Liver (tissue), 10 donors: ENCODE measurements at places on chromosomes 4 and X. TPM values are rescaled to one million over a fixed set of nuclear protein-coding genes. Genes with fewer than 3 reads are reported as not detected.

GRCh38 chr4:56699537-56700105, 18.5 kb upstream of the HOPX start:
- no peaks in the 10 kb centered on the region for H3K27me3 ChIP-seq
- no peak for DNase-seq
- no peak overlapping the region for H3K27ac ChIP-seq
- H3K36me3 ChIP-seq, result no peaks in the 10 kb centered on the region
- H3K4me3 ChIP-seq, result no peak overlapping the region

DNA sequence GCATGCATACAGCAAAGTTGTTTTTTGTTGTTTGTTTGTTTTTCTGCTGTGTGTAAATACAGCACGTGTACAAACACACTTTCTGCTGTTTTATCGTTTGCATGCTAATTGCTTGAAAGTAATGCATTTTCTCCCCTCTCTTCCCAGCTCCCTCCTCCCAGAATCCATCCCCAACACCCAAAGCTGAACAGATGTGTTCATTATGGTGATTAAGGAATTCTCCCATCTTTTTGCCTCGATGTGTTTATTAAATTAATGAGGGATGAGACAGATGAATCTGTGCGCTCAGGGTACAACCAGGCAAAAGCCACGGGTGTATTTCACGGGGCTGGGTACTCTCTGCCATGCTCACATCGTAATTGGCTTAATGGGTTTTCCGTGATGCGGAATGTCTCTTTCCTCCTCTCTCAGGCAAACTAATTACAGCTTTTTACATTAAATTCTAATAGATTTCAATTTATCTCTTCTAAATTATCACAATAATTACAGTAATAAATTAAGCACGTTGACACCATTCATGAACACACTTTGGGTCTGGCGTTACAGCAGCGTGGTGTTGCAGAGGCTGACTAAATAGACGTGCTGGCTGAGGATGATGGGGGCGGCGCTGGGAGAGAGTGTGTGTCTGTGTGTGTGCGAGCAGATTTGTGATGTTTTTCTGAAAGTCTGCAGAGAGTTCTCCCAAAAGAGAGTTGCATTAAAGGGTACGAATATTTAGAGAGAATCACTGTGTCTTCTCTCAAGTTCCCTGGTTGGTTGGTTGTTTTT, 117.7 kb downstream of the CRLF2 start:
- H3K27me3 ChIP-seq, result no peaks in the 10 kb centered on the region
- DNase-seq, result no peak
- no peak overlapping the region for H3K27ac ChIP-seq

DNA sequence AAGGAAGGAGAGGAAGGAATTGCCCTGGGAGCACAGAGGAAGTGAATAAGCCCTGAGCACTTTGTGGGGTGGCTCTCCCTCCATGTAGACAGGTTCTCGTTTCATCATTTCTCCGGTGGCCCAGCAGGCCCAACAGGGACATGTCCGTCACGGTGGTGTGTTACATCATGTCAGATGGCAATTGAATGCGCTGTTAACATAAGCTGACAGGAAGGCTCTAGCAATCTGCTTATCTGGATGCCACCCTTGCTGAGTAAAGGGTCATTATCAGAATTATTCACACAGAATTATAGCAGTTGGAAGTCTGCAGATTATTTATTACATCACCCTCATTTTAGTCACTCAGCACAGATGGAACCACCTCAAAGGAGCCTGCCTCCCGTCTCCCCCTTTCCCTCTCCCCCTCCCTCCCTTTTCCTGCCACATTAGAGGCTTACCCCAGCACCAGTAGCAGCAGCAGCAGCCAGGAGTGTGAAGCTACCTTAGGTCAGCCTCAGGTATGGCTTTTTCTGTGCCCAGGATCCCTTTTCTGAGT, 124.3 kb upstream of the TRIM2 start:
- H3K4me1 ChIP-seq, result no peaks in the 10 kb centered on the region
- peak; percentile 64 for DNase-seq
- H3K36me3 ChIP-seq, result no peaks in the 10 kb centered on the region
- no peak overlapping the region for H3K4me3 ChIP-seq
- no peak overlapping the region for H3K27ac ChIP-seq
- H3K27me3 ChIP-seq, result no peaks in the 10 kb centered on the region

DNA sequence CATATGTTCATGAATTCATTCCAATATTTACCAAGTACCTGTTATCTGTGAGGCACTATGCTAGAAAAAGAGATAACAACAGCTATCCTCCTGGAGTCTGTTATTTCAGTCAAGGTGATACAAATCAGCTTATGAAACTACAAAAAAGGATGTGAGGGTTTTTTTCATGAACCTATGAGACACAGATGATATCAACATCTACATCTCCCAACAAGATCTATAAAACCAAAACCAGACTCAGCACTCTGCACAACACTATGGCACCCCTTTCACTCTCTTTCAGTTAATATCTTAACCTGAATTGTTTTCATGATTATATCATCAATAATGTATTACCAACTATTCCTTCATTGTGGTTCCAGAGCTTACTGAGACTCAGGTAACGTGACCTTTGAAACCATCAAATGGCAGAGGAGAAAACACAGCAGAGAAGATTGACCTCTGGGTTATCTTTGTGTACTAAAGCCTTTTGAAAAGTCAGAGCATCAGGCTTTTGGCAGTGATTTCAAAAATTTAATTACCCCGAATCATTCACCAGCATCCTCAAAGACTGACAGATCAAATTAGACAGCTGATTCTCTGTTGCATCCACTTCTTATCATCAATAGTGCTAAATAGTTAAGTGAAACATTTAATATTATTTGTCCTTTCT, 244.6 kb upstream of the FTHL17 start:
- H3K27ac ChIP-seq, result no peak overlapping the region
- DNase-seq, result no peak
- H3K4me3 ChIP-seq, result no peak overlapping the region
- H3K4me1 ChIP-seq, result peaks cover 21% of the 10 kb centered on the region
- H3K27me3 ChIP-seq, result no peaks in the 10 kb centered on the region

The PAGE2B gene
- total RNA-seq, result 0.28 TPM

The ARMCX1 gene
- 9.0 TPM for total RNA-seq
